ENCODE measurements at places on chromosomes 4 and X.

- DNase-seq = no peak
These were observed 1118.2 kb downstream of the ARAP2 start for GRCh38 chr4:35125995-35126712.

DNA sequence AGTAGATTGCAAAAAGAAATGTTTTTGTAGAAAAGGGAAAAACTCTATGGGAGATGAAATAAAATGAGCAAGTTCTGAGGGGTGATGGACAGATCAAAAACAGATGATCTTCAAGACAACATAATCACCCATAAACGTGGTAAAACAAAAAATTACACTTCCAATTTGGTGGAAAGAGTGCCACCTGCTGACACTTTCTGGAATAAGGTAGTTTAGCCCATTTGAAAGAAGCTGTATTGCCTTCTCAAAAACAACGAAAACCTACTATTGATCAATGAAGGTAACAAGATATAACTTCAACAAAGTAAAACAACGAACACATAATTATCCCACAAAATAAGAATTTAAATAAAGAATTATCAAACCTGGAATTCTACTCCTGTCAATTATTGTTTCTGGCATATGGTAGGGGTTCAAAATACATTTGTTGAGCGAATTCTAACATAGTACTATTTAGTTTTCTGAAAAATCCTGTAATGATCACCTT lies 2.5 kb downstream of the COQ2 start:
- DNase-seq = peak; percentile 29

DNA sequence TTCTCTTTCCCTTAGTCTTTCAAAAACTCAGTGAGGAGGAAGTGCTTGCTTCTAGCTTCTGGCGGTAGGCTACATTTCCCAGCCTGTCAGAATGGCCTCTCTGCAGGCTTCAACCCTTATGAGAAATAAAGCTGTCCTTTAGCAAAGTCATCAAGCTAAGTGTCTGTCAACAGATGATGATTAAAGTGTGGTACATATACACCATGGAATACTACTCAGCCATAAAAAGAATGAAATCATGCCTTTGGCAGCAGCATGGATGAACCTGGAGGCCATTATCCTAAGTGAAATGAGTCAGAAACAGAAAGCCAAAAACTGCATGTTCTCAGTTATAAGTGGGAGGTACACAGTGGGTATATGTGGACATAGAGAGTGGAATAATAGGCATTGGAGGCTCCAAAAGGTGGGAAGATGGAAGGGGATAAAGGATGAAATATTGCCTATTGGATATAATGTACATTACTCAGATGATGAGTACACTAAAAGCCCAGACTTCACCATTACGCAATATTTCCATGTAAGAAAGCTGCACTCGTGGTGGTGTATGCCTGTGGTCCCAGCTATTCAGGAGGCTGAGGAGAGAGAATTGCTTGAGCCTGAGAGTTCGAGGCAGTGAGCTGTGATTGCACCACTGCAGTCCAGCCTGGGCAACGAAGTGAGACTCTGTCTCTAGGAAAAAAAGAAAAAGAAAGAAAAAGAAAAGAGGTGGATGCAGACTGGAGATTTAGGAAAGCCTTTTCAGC lies 7.9 kb downstream of the TRIM2 start:
- DNase-seq = no peak

GRCh38 chrX:133638285-133638684 lies 223.0 kb upstream of the GPC4 start:
- no peak for DNase-seq

DNA sequence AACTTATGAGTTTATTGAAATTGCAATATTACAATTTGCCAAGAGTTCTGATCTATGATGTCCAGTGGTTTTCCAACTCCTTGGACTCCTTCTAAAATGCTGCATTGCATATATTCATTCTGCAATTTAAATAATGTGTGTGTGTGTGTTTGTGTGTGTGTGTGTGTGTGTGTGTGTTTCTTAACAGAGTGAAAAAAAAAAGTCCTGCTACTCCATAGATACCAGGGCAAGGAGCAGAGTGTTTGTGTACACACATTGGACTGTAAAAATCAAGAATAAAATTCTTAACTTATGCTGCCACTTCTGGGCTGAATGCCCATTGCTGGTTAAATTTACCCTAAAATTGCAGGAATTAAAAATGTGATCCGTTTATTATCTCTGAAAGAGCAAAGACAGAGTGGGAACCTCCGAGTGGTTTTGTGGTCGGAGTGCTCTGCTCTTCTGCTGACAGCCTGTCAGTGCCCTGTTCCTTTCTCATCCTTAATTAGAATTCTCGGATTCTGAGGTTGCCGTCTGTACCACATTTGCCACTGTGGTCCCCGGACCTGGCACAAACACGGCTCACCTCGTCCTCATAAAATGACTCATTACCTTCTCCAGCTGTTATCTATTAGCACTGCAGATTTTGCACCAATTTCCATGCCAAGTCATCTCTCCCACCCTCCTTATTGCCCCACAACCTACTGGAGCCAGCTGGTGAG lies 355.5 kb downstream of the KCNIP4 start:
- no peak for DNase-seq

DNA sequence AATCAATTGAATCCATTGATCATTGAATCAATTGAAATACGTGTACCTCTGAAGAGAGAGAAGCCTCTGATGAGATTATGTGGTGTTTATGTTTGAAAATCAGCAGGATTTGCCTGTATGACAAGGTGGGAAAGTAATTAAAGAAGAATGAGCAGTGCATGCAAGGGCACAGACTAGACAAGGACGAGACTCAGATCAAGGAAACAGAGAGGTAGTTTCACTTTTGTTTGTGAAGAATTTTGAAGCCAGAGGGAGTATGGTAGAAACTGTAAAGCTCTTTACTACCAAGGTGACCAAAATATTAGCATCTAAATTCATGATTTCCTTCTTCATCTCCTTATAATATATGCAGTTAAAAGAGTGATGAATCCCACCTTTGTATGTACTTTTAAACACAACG lies 1830.0 kb upstream of the IGFBP7 start:
- DNase-seq = no peak

DNA sequence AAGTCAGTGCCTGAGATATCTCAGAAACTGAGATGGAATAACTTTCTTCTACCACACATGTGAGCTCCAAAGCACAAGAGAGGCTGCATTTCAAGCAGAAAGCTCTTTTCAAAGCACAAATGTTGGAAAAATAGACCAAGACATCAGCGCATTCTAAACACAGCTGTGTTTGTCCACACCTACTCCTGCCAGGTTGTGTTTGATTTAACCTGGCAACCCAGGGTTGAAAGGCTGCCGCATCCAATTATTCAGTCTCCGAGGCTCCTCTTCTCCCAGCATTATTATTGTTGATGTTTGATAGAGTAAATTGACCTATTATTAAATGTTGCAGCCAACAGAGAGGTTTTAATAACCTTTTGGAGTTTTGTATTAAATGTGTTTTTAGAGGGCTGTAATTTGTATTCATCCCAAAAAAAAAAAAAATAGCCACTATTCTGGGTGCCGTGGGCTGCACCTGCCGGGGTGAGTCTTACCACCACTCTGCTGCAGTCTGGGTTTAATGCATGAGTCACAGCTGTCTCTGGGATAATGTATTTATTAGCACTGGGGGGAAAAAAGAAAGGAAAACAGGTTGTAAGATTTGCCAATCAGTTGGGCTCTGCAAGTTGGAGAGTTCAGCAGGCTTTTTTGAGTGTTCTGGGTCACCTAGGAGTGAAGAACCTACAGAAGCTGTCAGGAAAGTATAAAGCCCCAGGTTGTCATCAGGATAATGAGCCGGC lies 105.2 kb upstream of the NOCT start:
- no peak for DNase-seq

DNA sequence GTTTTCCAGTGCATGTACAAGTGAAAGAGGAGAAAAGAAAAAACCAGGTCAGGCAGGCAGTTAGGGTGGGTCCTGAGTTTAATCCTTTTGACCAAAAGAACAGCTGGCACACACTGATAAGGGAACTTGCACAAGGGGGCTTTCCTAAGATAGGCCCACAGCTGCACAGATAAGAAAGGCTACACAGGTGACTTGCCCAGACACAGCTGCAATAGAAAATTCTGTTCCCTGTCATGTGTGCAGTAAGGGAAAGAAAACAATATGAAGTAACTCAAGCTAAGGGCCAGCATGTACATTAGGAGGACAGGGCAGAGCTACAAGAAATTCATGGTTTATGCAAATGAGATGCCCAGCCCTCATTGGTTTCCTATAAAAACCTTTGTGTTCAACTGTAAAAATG lies 32.9 kb downstream of the LUZP4 start:
- DNase-seq = no peak

DNA sequence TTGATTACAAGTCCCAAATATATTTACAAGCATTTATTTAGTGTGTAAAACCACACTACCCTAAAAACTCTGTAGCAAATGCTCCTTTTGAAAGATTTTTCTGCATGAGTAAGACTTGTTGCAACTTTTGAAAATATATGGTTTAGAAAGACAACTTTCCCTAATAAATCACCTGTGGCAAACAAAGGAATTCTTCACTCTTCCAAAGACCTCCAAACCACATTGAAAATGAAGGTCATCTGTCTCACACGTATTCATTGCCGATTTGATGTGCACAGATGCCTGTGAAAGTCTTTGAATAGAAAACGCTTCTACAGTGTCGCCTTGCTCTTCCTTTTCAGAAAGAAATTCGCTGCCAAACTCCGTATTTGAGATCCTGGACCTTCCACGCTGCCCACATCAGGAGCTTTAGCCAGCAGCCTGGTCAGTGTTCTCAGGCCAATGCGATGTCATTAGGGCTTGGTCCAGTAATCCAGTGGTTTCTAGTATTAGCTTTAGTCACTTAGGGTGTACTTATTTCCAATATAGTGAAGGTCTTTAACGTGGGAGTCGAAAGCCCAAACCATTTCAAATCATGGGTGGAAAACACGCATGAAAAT lies 22.2 kb downstream of the SPINK2 start:
- no peak for DNase-seq

GRCh38 chrX:23745786-23746185 lies 2.7 kb upstream of the ACOT9 start:
- peak; percentile 47 for DNase-seq

- DNase-seq = no peak
These were observed 12.5 kb downstream of the GABRA4 start for GRCh38 chr4:46980851-46981250.

GRCh38 chrX:68686097-68686977 lies 38.9 kb downstream of the STARD8 start:
- DNase-seq = no peak

DNA sequence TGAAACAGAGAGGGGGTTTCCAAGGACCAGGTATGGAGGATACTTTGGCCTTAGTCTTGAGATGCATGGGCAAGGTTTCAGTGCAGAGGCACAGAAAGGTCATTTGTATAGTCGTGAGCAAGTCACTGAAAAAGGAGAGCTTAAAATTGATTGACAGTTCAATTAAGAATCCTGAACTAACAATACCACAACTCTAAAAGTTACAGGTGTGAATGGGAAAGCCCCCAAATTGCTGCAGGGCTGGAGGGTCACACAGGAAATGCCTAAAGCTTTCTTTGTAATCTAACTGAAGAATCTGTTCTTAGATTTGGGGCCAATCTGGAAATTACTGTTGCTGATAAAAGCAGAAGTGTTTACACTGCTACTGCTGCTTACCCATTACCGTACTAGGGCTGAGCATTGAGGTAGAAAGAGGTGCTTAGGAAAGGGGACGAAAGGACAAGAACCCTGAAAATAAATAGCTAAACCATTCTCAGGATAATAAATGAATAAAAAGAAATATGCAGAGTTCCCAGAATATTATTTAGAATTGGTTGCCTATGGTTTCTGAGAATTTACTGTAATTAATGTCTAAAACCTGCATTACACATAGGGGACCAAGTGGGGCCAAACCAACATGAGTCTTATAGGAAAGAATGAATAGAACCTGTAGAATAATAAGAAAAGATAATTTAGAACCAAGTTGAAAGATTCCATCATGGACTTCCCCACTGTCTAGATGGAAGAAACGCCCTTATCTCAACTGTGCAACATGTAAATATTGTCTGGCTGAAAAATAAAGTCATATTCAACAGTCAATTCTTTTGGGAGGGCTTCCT lies 91.9 kb upstream of the PPP1R2C start:
- DNase-seq = no peak

DNA sequence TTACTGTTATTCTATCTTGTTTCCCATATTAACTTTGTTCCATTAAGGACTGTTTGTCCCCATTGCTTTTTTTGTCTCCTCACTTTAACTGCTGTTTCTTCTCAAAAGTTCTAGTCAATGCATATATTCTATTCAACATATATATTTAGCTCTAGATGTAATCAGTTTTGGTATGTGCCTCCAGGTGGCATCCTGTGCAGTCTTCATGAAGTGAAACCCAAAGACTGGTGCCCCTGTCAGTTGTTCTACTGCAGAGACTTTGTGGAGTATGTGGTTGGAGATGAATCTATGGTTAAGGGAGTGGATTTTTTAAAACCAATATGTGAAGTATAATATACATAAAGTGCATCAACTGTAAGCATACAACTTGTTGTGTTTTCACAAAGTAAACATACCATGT lies 57.0 kb downstream of the VAMP7 start:
- no peak for DNase-seq

DNA sequence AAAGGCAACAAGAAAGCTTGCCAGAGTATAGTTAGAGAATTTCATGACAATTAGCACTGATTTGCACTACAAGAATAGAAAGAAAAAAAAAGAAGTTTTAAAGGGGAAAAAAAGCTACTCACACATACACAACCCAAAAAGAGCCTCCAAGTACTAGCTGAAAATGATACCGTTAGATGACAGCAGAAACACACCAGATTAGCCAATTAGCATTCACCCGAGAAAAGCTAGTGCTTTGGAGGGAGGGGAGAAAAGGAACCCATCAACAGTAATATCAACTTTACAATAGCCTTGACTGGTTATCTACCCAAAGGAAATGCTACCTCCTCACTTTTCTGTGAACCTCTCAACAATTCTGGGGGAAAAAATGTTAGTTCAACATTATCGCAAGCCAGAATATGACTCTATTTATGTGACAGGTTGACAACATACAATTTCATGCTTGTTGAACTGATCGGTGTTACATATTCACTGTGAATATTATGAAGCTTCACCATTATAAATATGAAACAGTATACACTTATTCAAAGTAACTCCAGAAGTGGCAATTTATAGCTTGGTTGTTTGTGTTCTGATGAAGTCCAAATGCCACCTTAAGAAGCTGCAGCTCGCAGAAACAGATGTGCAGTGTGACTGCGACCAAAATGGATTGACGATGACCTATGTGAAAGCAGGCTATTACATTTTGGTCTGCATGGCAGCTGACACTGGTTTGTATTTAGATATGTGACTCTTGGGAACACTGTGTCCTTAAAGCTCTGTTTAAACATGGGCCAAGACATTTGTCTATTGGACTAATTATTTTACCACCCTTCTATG lies 15.9 kb downstream of the PPARGC1A start:
- DNase-seq = no peak
